ENCODE measurements at places on chromosomes 3 and 15.
A peak's percentile ranks its signal among the peaks of the same experiment; 100 is the strongest.

- peak; percentile 23 for DNase-seq
Observed at GRCh38 chr3:13650210-13651056, 101.5 kb downstream of the FBLN2 start.

- DNase-seq, result peak; percentile 36
Observed at GRCh38 chr3:42653560-42654330, at the start of gene ZBTB47. ZBTB47 (plus strand) TSS chr3:42653697; CDS start chr3:42658356, 4,659 bp downstream.

DNA sequence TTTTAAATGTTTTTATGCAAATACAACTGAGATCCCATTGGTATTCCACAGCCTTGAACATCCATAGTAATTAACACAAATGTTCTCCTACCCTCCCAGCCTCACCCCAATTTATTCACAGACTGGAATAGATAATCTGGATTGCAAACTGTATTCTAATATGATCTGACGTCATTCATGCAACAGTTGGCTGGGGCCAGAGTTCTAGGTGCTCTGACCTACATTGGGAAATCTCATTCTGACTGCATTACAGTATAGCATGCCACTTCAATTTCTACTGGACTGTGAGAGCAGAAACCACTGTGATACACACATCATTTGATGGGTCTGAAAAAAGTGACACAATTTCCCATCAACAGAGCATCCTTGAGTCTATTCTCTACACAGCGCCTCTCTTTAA lies 403.1 kb downstream of the MAGI1 start:
- DNase-seq, result no peak

DNA sequence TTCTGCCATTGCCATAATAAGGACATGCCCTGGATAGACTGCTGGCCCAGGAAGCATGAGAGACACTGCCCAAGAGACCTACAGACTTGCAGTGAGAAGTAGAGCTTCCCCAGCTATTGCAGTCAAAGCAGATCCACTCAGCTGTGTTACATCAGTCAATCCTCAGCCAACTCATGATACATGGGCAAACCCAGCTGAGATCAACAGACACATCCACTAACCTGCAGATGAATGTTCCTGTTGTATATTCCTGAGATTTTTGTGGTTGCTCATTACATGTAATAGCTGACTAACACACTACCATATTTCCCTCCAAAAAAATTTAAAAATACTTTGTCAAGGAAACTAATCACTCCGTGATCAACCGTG lies 68.6 kb downstream of the DCLK3 start:
- DNase-seq, result no peak

DNA sequence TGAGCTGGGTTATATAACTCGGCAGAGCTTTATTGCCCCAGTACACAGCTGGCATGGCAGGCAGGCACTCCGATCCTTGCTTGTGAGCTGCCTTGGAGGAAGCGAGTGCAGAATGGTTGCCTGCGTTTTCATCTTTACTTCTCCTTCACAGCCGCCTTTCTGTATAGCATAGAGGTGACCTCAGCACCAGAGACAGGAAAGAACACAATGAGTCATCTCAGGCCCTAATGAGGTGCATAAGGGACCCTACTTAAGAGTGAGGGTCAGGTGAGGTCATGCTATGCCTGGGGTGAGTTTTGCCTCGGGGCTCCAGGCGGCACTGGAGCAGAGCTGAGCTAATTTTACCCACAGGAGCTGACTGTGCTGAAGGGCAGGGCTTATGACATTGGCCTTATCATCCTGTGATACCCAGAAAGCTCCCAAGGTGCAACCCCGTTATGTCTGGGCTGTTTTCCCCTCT lies 43.5 kb downstream of the LPP start:
- no peak for DNase-seq

DNA sequence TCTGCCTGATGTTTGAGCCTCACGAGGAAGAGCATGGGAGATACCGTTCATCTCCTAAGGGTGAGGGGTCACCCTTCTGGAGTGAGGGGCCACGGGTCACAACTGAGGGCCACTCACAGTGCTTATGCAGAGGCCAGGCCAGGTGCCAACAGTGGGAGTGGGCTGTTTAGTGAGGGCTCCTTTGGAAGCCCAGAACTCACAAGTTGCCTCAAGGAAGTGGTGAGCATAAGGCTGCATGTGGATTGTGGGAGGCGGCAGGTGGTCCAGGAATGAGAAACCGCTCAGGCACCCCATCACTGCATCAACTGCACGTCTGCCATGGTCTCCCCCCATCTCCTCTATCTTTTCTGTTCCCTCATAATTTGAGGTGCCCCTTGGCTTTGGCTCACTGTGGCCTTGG lies 26.5 kb downstream of the SPSB4 start:
- DNase-seq, result no peak

DNA sequence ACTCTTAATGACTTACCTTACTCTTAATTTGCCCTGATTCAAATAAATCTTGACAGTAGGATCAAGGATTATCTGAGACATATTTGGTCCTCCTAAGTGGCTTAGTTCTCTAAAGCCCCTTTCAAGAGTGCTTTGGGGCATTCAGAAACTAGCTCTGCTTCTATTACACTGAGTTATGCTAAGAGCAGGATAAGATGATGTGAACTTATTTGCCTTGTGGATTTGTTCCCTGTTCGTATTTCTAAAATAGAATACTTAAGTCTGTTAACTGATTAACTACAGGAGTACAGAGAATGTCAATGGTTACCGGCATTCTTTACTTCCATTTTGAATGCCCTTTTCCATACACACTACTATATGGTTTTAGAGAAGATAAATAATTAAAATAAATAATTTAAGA lies 14.8 kb upstream of the FRMD4B start:
- DNase-seq, result no peak

DNA sequence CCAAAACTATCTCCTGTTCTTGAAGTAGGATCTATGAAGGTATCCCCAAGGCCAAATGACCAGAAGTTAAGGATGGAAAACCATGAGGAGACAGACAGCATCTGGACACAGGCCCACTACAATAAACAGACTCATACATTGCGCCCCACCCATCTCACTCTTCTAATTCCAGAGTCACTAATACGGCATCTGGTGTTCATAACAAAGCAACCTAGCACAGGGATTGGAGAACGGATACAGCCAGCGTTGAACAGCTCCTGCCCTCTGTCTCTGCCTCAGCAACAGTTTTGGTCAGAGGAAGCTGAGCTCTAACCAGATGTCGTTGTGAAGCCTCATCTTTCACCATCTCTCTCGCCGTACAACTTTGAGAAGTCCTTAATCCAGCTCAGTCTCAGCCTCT lies 44.5 kb upstream of the CCDC80 start:
- DNase-seq, result no peak

DNA sequence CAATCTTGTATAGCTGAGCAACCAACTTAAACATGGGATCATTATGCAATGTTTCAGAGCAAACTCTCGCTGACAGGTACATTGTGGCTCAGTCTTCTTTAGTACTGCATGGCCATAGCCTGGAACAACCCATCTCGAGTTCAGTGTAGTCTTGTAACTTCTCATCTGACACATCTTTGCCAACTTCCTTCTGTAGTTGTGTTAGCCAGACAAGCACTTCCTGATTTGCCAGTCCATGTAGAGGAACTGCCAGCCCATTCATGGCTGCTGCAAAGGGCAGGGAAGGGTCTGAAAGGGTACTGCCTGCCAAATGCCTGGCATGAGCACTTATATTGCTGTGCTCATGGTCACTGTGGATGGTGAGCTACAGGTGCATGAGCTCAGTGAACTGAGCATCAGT lies 49.2 kb upstream of the CCDC54 start:
- DNase-seq, result no peak

GRCh38 chr15:72474466-72474911 lies 359 bp downstream of the ARIH1 start:
- no peak for DNase-seq

DNA sequence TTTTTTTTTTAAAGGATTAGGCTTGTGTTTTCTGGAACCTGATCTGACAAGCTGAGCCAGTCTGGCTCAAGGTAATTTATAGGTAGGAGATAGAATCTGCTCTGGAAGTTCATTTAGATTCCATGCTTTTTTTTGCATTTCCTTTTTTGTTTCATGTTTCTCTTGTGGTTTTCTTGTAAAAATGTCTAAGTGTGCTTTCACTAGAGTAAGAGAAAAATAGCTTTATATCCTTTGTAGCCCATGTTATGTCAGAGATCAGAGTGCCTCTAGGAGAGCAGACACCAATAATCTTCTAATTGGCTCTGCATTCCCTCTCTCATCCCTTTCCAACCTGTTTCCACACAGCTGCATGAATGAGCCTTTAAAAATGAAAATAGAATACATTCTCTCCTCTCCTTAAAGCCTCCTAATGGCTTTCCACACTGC lies 389.8 kb upstream of the KCNMB2 start:
- DNase-seq, result no peak

DNA sequence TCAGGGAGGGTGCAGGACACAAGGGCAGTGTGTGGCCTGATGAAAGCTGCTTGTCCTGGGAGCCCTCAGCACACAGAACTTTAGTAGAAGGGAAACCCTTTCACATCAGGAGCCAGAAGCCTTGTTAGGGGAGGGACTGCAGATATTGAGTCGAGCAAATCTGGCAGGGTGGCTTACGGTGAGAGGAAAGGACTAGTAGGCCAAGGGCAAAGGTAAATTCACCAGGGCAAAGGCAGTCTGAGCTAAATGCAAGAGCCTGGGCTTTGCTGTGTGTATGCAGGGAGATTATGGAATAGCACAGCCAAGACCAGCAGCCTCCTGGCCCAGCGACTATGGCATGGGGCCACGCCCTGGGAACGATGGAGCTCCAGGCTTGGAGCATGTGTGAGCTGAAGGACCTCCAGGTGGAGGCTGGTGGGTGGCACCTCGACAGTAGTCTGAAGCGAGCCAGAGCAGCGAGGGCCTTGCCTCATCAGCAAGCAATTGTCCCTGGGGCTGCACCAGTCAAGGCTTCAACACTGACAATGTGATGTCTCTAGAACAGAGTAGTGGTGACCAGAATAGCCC lies 76.1 kb downstream of the CCR1 start:
- DNase-seq, result no peak

DNA sequence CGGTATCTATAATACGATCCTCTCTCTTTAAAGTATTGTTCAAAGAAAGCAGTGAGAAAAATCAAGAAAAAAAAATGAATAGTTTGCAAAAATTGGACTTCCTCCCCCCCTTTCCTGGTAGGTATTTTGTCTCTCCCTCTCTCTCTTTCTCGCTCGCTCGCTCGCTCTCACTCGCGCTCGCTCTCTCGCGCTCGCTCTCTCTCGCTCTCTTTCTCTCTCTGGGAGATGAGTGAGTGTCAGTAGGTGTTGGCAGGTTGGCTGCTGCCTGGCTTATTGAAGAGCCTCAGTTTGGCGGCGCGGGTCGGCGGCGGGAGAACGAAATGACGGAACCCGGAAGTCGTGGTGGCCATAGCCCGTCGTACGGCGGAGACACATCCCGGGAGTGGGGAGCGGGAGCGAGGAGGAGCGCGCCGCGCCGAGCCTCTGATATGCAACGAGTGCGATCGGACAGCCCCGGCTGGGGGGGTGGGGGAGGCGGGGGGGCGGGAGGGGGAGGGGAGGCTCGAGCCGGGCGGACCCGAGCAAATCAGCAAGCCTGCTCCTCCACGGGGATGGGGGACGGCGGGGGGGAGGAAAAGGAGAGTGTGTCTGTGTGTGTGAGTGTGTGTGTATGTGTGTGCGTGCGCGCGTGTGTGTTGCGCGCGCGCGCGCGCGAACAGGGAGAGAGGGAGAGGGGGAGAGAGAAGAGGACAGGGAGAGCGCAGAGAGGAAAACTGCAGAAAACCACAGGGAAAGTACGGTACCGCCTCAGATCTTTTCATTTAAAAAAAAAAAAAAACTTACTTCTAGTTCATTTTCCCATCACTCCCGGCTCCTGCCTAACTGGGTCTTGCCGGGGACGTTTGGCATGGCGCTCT lies at the start of gene MEIS2:
Gene MEIS2, minus strand, starts transcription at position 441 of the 857 bp plus-strand sequence. CDS start 1,083 bp downstream, outside the sequence.
- peak; percentile 87 for DNase-seq

DNA sequence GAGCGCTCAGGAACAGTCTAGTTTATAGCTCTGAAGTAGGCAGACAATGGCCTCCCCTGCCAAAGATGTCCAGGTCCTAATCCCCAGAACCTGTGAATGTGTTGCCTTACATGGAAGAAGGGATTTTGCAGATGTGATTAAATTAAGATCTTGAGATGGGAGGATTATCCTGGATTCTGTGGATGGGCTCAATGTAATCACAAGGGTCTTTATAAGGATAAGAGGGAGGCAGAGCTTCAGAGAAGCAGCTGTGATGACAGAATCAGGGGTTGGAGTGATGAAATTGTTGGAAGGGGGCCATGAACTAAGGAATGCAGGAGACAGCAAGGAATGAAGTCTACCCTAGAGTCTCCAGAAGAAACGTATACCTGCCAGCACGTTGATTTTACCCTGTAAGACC lies 14.0 kb upstream of the GK5 start:
- DNase-seq, result no peak

Measured in NCI-H446 (cell line).